ENCODE measurements at places on chromosomes 13 and 19. TPM values are rescaled to one million over a fixed set of nuclear protein-coding genes. Genes with fewer than 3 reads are reported as not detected.

- no peak for DNase-seq
- no peaks in the 10 kb centered on the region for H3K4me1 ChIP-seq
- no peak overlapping the region for H3K4me3 ChIP-seq
- no peaks in the 10 kb centered on the region for H3K27me3 ChIP-seq
Observed at GRCh38 chr13:105048677-105049076, 1486.8 kb downstream of the EFNB2 start.

- no peaks in the 10 kb centered on the region for H3K36me3 ChIP-seq
- no peak overlapping the region for H3K4me3 ChIP-seq
- no peak overlapping the region for H3K27ac ChIP-seq
- no peak for DNase-seq
- H3K4me1 ChIP-seq = peaks cover 22% of the 10 kb centered on the region
Observed at GRCh38 chr13:110244071-110244830, 62.7 kb downstream of the COL4A1 start.

GRCh38 chr19:1076951-1077350 is 10.0 kb downstream of the ARHGAP45 start:
- H3K36me3 ChIP-seq = no peaks in the 10 kb centered on the region
- no peak overlapping the region for H3K4me3 ChIP-seq
- no peaks in the 10 kb centered on the region for H3K27me3 ChIP-seq
- peak; percentile 25 for DNase-seq
- H3K4me1 ChIP-seq = no peaks in the 10 kb centered on the region

GRCh38 chr19:39139305-39139874 is 13.8 kb downstream of the PAK4 start:
- DNase-seq = no peak
- no peaks in the 10 kb centered on the region for H3K27me3 ChIP-seq
- peaks cover 32% of the 10 kb centered on the region for H3K4me1 ChIP-seq
- peak overlapping the region; percentile 41 for H3K27ac ChIP-seq

DNA sequence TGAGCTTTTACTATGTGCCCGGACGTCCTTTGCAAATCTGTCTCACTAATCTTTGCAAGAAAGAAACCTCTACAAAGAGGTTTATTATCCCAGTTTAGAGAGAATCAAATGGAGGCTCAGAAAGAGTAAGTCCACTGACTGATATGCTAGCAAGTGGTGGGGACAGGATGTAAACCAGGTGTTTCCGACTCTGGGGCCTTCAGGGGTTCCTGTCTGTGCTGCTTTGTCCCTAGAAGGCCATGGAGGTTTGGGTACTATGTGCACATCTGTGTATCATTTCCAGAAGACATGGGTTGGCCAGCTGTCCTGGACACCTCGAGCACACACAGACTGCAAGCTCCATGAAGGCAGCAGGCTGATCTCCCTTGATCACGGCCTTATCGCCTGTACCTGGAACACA is 1.2 kb upstream of the KPTN start:
- no peak overlapping the region for H3K4me3 ChIP-seq
- no peaks in the 10 kb centered on the region for H3K27me3 ChIP-seq
- H3K36me3 ChIP-seq = no peaks in the 10 kb centered on the region
- H3K4me1 ChIP-seq = peaks cover 3% of the 10 kb centered on the region

The HIPK4 gene
- total RNA-seq = 0.11 TPM

DNA sequence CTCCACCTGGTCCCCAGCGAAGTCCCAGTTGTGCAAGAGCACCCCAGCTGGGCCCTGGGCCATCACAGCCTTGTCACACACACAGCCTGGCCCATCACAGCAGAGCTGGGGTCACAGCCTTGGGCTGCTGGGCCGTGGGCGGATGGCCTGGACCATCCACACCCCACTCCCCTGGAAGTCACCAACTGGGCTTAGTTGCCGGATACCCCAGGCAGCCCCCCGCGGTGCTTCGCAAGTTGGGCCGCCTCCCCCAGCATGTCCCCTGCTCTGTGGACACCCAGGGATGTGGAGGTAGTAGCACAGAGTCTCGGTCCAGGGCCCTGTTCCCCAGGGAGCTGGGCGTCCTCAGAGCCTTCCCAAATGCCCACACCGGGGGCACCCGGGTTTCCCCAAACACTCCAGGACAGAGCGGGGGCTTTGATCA is 4.5 kb upstream of the ZNF554 start:
- no peak overlapping the region for H3K27ac ChIP-seq
- peaks cover 2% of the 10 kb centered on the region for H3K4me1 ChIP-seq
- H3K27me3 ChIP-seq = no peaks in the 10 kb centered on the region
- H3K4me3 ChIP-seq = no peak overlapping the region
- H3K36me3 ChIP-seq = no peaks in the 10 kb centered on the region
- DNase-seq = no peak

DNA sequence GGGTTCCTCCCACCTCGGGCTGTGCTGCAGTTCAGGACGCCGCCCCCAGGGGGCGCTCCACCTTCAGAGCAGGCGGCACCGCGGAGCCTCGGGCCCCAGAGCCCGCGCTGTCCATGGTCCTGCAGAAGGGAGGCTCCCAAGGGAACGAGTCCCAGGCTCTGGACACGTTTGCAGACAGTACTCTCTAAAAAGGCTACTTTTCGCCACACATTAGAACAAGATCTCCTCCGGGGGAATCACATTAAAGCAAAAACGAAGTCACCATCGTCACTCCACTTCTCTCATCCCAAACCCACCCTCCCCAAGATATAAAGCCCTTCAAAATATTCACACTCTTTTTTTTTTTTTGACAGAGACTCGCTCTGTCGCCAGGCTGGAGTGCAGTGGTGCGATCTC is 4.6 kb upstream of the SIGLEC10 start:
- H3K4me1 ChIP-seq = no peaks in the 10 kb centered on the region
- H3K4me3 ChIP-seq = no peak overlapping the region
- H3K36me3 ChIP-seq = no peaks in the 10 kb centered on the region
- DNase-seq = peak; percentile 49

DNA sequence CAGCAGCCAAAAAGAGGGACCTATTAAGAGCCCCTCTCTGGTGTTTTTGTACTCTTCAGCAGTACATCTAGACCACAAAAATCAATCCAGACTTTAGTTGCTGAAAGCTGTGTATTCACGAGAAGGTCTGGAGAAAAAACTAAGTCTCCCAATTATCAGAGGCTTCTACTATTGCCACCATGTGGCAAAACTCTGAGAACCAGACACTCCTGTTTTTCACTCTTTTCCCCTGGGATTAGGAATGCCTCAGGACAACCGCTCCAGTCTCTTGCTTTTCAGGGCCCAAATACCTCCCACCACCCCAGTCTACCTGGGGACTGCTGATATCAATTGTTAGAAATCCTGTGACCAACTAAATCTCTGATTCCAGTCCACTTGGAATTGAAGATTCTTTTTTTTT is 30.1 kb upstream of the OBI1 start:
- H3K4me1 ChIP-seq = no peaks in the 10 kb centered on the region
- H3K4me3 ChIP-seq = no peak overlapping the region
- no peak for DNase-seq
- H3K36me3 ChIP-seq = no peaks in the 10 kb centered on the region
- no peaks in the 10 kb centered on the region for H3K27me3 ChIP-seq

The URAD gene
- not detected for total RNA-seq

DNA sequence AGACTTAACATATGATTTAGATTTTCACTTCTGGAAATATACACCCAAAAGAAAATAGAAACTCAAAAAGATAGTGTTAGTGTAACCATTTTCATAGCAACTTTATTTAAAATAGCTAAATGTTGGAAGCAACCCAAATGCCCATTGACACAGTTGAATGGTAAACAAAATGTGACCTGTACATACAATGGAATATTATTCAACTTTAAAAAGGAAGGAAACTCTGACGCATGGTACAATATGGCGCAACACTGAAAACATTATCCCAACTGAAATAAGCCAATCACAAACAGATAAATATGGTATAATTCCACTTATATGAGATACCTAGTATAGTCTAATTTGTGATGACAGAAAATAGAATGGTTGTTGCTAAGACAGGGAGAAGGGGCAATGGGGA is 1456.1 kb upstream of the MIR17HG start:
- H3K4me1 ChIP-seq = no peaks in the 10 kb centered on the region
- H3K27me3 ChIP-seq = no peaks in the 10 kb centered on the region
- no peak overlapping the region for H3K4me3 ChIP-seq

DNA sequence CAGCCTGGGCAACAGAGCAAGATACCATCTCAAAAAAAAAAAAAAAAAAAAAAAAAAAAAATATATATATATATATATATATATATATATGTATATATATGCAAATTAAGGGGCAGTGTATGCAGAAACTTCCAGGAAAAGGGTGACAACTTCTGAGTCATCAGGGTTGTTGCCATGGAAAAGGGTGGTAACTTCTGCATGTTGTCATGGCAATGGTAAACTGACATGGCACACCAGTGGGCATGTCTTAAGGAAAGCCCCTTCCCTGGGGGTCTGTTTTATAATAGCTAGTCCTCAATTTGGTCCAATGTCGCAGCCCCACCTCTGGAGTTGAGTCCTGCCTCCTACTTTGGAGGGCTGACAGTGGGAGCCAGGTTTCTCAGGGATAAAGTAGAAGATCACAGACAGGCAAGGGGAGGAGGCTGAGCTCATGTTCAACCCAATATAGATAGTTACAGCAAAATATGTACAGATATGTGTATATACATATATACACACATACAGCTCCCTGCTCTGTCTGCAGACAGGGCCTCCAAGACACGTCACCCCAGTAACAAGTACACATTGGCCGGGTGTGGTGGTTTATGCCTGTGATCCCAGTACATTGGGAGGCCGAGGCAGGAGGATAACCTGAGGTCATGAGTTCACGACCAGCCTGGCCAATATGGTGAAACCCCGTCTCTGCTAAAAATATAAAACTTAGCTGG is 7.2 kb upstream of the FCHO1 start:
- no peaks in the 10 kb centered on the region for H3K36me3 ChIP-seq
- H3K4me3 ChIP-seq = no peak overlapping the region
- peaks cover 3% of the 10 kb centered on the region for H3K4me1 ChIP-seq
- DNase-seq = no peak

DNA sequence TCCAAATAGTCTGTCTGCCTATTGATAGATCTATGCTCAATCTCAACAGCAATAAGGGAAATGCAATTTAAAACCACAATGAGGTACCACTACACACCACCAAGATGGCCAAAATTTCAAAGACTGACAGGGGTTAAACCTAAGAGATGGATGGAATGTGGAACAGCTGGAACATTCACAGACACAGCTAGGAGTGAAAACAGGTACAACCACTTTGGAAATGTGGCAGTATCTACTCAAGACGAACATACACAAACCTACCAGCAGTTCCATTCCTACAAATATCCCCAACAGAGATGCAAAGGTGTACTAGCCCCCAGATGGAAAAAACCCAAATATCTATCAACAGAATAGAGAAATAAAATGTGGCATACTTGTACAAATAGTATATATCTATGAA is 86.4 kb downstream of the TSC22D1 start:
- H3K27me3 ChIP-seq = no peaks in the 10 kb centered on the region
- no peaks in the 10 kb centered on the region for H3K4me1 ChIP-seq
- DNase-seq = no peak
- no peaks in the 10 kb centered on the region for H3K36me3 ChIP-seq
- no peak overlapping the region for H3K4me3 ChIP-seq

The ICAM5 gene
- total RNA-seq = 0.95 TPM

The LRFN3 gene
- 23.6 TPM for total RNA-seq

DNA sequence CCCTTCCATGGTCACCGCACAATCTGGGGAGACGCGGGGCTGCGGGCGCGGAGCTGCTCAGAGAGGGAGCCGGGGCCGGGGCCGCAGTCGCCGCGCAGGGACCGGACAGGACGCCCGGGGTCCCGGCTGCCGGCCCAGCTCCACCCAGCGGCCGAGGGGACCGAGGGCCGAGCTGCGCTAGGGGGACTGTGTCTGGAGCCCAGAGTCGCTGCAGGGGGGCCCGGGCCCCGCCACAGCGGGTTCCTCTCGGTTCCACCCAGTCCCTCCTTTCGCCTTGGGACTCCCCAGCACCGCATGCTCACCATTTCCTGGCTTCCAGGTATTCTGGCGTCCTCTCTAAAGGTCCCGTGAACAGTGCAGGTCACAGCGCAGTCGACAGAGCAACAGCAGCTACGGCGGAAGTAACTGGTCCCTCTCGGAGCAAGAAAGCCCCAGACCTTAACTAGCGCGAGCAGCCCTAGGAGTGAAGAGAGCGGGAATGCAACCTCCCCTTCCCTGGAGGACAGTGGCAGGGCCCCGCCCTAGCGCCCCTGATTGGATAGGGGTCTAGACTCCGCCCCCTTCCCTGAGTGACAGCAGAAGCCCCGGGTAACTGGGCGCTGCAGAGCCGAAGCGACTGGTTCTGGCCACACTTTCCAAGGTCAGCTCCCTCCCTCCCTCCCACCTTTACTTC is at the start of gene ZNF878:
TSS of gene ZNF878 (minus strand) at position 465 of the 673 bp plus-strand sequence. CDS start at position 305, 160 bp downstream.
- peak; percentile 90 for DNase-seq
- H3K4me1 ChIP-seq = peaks cover 3% of the 10 kb centered on the region
- peak within 1 kb of the TSS; percentile 49 for H3K4me3 ChIP-seq
- H3K27me3 ChIP-seq = no peaks in the 10 kb centered on the region
- H3K36me3 ChIP-seq = no peaks in the 10 kb centered on the region
- H3K27ac ChIP-seq = peak within 1 kb of the TSS; percentile 55

The AP3D1 gene
- total RNA-seq = 36.7 TPM

DNA sequence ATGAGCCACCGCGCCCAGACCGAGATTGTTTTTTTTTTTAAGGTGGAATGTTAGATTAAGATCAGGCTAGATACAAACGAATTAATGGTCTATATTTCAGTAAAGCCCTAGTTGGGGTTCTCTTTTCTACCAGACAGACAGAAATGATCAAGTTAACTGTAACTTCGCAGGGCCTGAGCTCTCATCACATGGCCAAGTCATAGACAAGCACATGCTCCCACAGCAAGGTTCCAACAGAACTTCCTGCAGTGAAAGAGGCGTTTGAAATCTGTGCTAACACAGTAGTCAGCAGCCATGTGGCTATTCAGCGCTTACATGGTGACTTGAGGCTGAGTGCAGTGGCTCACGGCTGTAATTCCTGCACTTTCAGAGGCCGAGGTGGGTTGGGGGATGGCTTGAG is 34.7 kb upstream of the SEMA6B start:
- H3K27me3 ChIP-seq = no peaks in the 10 kb centered on the region
- peaks cover 4% of the 10 kb centered on the region for H3K4me1 ChIP-seq
- no peak overlapping the region for H3K4me3 ChIP-seq
- DNase-seq = no peak
- no peak overlapping the region for H3K27ac ChIP-seq
- no peaks in the 10 kb centered on the region for H3K36me3 ChIP-seq

Measured in ovary (tissue), 10 donors.